ENCODE measurements at places on chromosomes 11 and 22. TPM values are rescaled to one million over a fixed set of nuclear protein-coding genes. Genes with fewer than 3 reads are reported as not detected.

Gene FGF4
- not detected for polyA plus RNA-seq

Gene LMO1
- not detected for polyA plus RNA-seq

Gene MYH9
- polyA plus RNA-seq: 95.5 TPM

Gene PRDM11
- polyA plus RNA-seq: 1.1 TPM

Gene ZNF215
- polyA plus RNA-seq: not detected

Gene SPI1
- polyA plus RNA-seq: 0.27 TPM

Gene APLNR
- not detected for polyA plus RNA-seq

Gene FIBIN
- not detected for polyA plus RNA-seq

Gene SLC5A1
- not detected for polyA plus RNA-seq

Gene GLB1L3
- polyA plus RNA-seq: 2.8 TPM

Data from naive thymus-derived CD4-positive, alpha-beta T cell (primary cell).